ENCODE measurements at places on chromosomes 3 and 15.

DNA sequence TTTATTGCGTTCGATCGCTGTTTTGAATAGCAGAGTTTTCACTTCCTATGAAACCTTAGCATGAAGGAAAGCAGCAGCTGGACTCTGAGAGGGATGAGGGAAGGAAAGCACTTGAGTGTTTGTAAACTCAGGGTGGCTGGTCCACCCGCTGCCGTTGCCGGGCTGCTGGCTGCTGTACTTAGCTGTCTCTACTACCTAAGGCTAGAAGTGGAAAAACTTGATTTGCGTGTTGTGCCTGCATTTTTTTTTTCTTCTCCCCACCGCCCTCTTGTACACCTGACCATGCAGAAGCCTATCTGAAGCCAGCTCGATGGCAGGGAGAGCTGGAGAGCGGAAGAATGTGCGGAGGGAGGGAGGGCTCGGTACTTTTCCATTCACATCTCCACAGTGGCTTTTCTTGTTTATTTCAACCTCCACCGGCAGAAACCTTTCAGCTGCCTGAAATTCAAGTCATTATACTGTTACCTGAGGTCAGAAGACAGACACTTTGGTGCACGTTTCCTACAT lies 4.8 kb upstream of the BCL6 start:
- no peak for DNase-seq

DNA sequence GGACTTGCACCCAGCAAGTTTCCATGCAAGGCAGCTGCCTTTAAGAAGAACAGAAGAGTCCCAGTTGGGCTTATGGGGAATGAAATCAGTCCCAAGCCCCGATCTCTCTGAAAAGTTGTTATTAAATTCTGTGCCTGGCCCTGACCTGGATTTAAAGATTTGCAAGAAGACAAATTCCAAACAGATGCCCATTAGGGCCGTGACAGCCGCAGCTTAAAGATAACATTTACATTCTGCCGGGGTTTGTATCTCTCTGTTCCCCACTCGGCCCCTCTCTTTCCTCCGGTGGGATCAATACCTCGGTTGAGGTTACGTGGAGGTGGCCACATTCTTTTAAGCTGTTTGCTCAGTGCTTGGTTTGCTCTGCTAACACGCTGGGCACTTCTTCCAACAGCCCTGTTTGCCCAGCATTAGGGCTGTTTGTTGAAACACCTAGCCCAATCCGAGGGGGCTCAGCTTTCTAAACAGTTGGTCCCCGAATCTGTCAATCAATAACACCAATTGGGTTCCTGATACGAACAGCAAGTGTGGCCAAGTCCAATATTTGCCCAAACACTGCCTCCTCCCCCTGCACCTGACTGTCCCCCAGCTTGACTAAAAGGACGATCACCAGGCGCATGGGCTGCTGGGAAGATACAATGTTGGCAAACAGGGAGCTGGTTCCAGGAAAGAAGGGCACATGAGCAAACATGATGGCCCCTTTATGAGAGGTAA lies 108.6 kb downstream of the RPLP1 start:
- no peak for DNase-seq

- no peak for DNase-seq
Observed at GRCh38 chr15:78620021-78620526, 722 bp downstream of the CHRNA3 start.

GRCh38 chr3:132854856-132855535 lies 132.8 kb upstream of the NPHP3 start:
- no peak for DNase-seq

- DNase-seq: no peak
Observed at GRCh38 chr15:85592148-85592547, 202.6 kb downstream of the KLHL25 start.

DNA sequence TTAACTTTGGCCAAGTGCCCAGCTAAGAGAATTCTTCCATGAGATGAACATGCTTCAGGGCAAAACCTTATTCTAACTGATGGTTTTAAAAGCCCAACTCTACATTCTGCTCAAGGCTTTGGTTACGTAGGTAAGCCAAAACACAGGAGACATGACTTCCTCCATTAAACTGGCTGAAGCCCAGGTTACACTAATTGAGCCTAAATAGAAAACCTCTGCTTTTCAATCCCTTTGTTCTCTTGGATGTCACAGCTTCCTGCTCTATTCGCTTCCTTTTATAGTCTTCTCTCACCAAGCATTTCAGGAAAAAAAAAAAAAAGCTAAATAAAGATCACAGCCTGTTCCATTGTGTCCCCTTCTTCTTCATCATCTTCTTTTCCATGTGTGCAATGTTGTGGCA lies 420.4 kb downstream of the TIGIT start:
- DNase-seq: no peak

DNA sequence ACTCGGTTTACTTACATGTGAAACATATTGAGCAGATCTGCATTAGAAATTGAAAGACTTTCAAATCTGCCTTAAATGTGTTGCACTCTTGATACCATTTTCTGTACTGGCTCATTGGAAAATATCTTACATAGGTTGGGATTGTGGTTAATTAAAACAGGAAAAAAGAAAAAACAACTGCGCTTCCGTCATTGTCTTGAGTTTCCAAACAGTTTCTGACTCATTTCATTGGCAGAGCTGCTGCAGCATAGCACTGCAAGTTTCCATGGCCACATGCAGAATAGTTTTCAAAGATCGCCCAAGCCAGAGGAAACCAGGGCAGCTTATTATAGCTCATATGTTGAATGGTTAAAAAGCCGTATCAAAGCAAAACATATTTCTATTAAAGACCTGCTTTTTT lies 446.6 kb upstream of the BCHE start:
- no peak for DNase-seq

GRCh38 chr3:29481249-29481648 lies 200.4 kb downstream of the RBMS3 start:
- no peak for DNase-seq

DNA sequence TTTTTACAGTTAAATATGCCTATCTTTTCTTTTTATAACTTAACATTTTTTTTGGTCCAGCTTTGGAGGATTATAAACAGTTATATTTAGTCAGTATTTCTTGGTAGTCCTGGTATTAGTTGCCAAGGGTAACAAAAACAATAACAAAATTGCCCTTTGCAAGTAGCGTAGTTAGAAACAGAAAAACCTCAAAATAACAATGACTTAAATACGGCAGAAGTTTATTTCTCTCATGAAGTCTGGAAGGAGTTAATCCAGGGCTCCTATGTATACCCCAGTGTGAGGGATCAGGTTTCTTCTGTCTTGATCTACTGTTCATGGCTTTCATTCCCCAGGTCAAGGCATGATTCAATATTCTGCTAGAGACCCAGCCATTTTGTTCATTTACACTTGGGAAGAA lies 14.1 kb upstream of the MYH15 start:
- no peak for DNase-seq

DNA sequence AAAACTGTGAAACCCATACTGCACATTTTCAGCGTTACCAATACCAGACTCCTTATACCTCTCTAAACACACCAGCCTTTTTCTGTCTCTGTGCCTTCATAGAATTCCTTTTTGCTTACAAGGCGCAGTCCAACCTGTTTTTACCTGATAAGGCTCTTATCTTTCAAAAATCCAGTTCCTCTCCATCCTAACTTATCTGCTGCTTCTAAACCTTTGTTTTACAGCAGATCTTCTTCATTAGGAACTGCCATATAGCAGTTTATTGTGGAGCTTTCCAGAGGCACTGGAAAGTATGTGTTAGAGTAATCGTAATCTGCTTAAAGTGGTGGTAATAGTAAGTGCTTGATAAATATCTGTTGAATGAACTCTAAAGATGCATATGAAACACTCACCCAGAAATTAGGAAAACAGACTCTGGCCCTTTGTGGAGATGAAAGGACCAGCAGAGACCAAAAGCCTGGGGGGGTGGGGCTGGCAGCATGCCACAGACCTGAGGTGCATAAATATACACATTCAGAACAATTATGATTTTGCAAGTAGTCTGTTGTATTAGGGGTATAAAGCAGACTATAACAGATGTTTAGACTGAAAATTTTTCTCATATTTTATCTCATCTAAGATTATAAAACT lies 29.3 kb downstream of the PPP2R3A start:
- no peak for DNase-seq

DNA sequence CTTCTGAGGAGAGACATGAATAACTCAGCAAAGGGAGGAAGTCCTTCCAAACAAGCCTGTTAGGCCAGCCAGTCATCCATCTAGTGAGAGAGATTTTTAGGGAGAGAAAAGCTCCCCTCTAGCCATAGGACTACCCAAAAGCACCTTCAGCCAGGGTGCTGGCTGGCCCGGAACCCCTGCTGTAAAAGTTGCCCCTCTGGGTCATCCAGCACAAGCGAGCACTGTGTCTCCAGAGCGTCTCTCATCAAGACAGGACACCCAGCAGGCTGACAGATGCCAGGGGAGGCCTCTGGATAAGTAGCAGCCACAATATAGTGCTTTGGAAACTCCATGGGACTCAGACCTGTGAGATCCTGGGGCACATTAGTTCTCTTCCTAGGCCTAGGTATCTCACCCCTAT lies 24.5 kb downstream of the ANXA2 start:
- no peak for DNase-seq

GRCh38 chr15:92400573-92400972 lies 6.9 kb downstream of the ST8SIA2 start:
- no peak for DNase-seq

DNA sequence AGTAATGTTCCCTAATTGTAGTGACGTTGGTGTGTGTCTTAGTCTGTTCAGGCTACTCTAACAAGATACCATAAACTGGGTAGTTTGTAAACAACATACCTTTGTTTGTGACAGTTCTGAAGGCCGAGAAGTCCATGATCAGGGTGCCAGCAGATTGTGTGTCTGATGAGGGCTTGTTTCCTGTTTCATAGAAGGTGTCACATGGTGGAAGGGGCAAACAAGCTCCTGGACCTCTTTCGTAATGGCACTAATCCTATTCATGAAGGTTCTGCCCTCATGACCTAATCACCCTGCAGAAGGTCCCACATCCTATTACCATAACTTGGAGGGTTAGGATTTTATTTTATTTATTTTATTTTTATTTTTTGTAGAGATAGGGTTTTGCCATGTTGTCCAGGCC lies 11.1 kb downstream of the ATXN7 start:
- no peak for DNase-seq

GRCh38 chr3:41222501-41222900 lies 23.2 kb downstream of the CTNNB1 start:
- DNase-seq: no peak

- no peak for DNase-seq
Observed at GRCh38 chr3:37990527-37990926, at the start of gene VILL. Gene VILL (plus strand): TSS chr3:37990786. CDS start chr3:37993673, 2,887 bp downstream.

DNA sequence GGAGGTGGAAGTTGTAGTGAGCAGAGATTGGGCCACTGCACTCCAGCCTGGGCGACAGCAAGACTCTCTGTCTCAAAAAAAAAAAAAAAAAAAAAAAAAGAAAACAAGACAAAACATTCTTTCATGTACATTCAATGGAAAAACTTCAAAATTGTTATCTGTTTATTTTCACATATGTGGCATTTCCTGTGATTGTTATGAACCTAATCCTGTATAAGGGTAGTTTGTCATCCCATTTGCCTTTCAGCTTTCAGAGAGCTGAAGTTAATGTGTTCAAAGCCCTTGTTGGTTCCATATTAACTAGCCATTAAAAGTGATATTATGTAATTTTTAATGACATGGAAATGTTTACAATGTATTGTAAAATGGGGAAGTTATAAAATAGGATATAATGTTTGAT lies 17.3 kb upstream of the NCK1 start:
- DNase-seq: no peak

- DNase-seq: no peak
Observed at GRCh38 chr15:89652131-89652530, 3.1 kb downstream of the KIF7 start.

- no peak for DNase-seq
Observed at GRCh38 chr3:110897046-110897445, 174.6 kb upstream of the NECTIN3 start.

DNA sequence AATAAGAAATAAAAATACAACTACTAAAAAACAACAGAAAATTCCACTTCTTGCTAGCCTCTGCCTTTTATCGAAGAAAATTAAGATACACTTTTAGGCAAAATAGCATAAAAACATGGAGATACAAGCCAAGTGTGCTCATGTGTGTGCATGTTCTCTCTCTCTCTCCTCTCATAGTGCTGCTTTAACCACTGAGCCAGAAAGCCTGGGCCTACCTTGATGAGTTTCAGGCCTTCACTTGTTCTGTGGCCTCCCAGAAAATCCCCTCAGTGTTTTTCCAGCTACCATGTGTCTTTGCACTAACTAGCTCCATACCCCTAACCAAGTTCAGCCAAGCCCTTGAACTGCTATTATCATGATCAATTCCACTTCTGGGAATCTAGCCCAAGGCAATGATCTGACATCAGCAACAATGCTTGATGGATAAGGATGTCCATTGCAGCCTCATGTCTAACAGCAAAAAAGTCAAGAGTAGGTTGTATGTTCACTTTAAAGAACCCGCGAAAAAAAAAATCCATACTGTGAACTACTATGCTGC lies 18.1 kb downstream of the CYP11A1 start:
- DNase-seq: no peak

DNA sequence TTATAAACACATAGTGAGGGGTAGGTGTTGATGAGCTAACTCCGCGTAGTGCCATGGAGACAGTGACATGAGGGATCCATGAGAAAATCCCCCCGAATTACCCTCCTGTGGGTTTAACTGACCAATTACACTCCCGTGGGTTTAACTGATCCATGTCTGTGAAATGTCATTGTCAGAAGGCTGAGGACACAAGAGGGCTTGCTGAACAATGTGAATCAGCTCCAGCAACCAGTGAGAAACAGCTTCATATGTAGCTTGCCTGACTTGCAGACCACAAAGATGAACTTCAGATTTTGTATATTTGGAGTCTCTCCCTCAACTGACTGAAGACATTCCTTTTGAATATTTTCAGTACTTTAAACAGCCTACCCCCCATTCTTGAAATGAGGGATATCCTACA lies 144.9 kb downstream of the FBN1 start:
- DNase-seq: no peak

DNA sequence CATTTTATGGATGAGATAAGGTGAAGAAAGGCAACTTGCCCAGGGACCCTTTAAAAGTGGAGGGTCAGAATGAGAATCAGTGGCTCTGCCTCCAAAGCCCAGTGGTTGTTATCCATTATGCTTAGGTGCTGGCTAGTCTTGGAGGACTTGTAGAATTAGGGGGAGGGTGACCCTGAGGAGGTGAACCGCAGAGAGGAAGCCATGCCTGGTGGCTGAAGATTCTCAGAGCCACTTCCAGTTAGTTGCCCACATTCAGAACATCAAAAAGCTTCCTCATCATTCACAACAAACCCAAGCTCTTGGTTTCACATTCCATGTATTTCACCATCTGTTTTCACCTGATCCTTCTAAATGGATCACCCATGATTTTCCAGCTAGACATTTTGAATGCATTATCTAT lies 11.2 kb downstream of the EBLN2 start:
- DNase-seq: no peak

- no peak for DNase-seq
Observed at GRCh38 chr3:69772152-69772867, 33.0 kb downstream of the MITF start.

GRCh38 chr3:64828276-64828675 lies 140.5 kb upstream of the ADAMTS9 start:
- no peak for DNase-seq
